ENCODE measurements at places on chromosomes 16 and 17. TPM values are rescaled to one million over a fixed set of nuclear protein-coding genes. Genes with fewer than 3 reads are reported as not detected.

The CDRT15 gene
- not detected for total RNA-seq

The DUS2 gene
- total RNA-seq, result 23.3 TPM

The C17orf107 gene
- total RNA-seq, result 4.4 TPM

The CPNE7 gene
- 3.1 TPM for total RNA-seq

The NT5M gene
- total RNA-seq, result 1.0 TPM

The CBX2 gene
- 2.8 TPM for total RNA-seq

The SLC5A11 gene
- total RNA-seq, result not detected

The ABCC11 gene
- total RNA-seq, result 0.34 TPM

The SEZ6 gene
- total RNA-seq, result not detected
